ENCODE measurements at places on chromosomes 5 and 9.

- DNase-seq: no peak
Measured at GRCh38 chr5:101174981-101175380, 271.9 kb upstream of the ST8SIA4 start.

- DNase-seq: peak; percentile 10
Measured at GRCh38 chr5:160507221-160507721, 85.6 kb downstream of the PTTG1 start.

- DNase-seq: no peak
Measured at GRCh38 chr9:90034071-90034470, 429.3 kb downstream of the GADD45G start.

DNA sequence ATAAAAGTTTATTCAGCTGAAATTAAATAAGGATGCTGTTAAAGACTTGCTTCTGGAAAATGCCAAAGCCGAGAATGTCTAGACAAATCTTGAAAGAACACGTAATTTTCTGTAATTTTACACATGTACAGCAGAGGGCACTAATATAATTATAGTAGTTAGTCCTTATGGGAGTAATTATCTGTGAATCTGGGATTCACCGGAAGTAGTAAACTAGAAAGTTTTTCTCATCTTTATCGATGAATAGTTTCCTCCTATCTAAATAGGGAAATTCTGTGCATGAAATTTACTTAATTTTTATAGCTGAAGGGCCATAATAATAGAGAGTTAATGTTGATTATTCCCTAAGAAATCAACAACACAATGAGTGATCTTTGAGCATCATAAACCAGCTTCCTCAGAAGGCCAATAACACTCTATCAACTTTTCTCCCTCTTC, 18.4 kb upstream of the CNTLN start:
- DNase-seq: no peak

- DNase-seq: no peak
Measured at GRCh38 chr9:38178237-38178636, 109.2 kb upstream of the SHB start.

DNA sequence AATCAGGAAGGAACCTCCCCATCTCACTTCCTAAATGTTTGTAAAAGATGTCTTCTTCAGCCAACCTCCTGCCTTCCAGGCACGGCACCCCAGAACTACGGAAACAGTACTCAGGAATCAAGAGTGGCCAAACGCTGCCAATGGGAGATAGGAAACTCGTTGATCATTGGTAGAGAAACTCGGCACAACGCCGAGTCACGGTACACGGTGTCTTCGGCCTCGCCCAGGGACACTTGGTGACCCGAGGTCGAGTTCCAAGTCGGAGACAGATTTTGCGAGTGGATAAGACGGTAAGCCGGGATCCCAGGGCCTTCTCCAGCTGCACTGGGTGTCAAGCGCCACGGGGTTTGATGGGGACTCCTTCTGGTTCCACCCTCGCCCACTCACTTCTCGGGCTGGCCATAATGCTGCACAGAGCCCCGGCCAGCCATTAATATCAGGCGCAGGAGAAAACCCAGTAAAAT, 343 bp downstream of the KIAA0825 start:
- DNase-seq: peak; percentile 65

GRCh38 chr9:99083051-99083450, 21.9 kb upstream of the TGFBR1 start:
- no peak for DNase-seq

DNA sequence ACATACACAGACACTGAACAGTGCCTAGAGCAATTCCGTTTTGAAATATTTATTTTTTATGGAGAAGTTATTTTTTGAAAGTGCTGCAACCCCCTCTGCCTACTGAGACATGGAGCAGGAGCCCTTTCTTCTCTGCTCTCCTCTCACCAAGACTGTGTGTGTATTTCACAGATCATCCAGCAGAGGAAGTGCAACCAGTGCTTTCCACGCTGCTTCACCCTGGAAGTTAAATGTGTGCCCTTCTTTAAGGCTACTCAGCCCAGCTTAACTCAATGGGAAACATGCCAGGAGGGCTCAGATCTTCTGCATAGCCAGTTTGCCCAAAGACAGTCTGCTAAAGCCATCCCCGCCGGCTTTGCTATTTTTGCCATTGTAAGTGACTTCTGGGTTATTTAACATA, 606.3 kb downstream of the TLE1 start:
- no peak for DNase-seq

DNA sequence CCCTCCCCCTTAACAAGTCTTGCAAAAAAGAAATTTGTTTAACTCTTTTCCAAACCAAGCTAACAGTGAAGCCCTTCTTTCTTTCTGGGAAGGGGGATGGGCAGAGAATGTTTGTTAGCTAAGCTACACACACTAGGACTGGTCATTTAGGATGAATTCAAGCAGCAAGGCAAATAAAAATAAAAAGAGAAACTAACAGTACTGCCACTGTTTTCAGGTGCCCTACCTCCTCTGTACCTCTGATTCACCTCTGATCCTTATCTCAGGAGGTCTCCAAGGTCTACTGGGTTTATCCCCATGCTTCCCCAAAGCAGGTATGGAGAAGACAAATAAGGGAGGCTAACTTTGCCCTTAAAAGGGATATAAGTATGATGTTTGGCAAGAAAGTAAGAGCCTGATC, 52.9 kb downstream of the ELL2 start:
- DNase-seq: no peak

DNA sequence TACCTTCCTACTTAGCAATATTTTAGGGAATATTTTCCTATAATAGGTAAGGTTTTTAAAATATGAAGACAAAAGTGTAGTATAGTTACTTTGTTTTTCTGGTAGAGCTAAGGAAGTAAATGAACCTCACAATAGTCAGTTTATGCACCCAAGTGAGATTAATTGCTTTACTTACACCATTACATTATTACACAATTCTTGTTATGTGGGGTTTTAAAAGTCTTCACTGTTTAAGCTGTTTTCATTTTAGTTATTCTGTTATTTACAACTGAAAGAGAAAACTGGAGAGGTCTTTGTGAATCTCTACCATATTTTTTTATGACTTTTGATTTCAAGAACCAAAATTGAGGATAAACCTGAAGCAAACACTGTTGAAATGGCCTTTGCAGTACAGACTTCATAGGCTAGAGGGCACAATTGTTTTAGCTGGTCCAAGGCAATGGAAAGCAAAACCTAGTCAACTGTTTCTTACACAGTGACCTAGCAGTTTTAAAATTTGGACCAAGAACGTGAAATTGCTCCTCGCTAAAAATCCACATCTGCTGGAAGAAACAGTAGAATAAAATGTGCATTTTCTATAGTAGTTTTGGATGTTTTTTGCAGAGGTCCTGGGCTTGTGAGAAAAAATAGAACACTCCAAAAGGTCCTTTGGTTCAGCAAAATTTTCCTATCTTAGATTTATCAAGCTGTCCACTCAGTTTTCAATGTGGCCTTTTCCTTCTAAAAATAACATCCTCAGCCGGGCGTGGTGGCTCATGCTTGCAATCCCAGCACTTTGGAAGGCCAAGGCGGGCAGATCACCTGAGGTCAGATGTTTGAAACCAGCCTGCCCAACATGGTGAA, 66.4 kb upstream of the FER start:
- DNase-seq: no peak

DNA sequence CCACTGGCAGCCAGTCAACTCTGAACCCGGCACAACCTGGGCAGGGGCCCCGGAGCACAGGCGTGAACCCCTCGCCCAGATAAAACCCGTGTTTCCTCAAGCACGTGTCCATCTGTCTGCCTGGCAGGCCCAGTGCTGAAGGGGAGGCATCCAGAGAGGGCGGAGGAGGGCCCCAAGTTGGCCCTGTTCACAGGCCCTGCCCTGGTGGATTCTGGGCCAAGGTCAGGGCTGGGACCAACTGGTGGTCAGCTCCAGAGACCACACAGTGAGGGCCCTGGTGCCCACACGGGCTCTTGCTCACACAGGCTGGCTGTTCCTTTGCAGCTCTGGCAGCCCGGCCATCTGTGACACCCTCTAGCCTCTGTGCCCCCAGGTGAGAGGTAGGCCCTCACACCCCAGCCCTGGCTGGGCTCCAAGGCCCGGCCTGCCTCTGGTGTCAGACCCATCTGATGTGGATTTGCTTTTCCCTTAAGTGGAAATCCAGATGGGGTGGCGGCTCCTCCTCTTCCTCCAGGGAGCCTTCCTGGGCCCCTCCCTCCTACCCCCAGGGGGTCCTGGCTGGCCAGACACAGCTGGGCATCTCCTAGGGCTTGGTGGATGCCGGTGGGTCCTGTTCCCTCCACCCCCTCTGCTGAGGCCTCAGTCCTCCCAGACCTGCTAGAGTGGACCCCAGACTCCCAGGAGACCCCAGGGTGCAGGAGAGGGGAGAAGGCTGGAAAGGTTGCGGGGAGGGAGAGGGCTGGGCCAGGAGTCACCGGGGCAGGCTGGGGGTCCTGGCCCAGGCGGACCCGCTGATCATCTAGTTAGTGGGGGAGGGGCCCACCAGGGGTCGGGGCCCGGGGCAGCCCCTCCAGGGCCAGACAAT, 525 bp upstream of the STPG3 start:
- DNase-seq: no peak

GRCh38 chr5:83294246-83294645, 177.3 kb upstream of the VCAN start:
- no peak for DNase-seq

DNA sequence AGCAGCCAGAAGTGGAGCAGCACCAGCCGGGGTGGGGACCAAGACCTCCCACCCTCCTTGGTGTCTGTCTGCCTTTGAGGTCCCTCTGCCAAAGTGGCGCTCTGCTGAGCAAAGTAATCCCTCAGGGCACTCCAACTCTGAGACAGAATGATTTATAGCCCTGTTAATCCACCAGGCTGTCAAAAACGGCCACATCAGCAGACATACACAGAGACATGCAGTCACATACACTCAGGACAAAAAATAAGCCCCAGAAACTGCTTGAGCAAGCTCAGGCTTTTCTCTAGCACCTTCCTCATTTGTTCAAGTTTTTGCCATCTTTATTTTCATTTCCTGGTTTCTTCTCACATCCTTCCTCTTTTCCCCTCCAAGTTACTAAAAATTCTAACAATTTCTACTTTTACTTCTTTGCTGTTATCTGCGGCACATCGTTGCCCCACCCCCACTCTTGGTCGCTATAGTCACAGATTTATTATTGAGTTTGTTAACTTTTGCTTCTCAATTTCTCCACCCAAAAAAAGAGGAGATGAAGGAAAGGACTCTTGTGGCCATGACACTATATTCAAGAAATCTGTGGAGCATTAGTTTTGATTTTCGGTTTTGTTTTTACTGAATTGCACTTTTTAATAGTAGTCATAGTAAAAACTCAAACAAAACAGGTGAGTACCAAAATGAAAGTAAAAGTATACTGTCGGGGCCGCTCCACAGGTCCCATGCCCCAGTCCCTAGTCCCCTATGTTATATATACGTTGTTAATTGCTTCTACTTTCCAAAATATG, 17.4 kb upstream of the ADRB2 start:
- DNase-seq: no peak

DNA sequence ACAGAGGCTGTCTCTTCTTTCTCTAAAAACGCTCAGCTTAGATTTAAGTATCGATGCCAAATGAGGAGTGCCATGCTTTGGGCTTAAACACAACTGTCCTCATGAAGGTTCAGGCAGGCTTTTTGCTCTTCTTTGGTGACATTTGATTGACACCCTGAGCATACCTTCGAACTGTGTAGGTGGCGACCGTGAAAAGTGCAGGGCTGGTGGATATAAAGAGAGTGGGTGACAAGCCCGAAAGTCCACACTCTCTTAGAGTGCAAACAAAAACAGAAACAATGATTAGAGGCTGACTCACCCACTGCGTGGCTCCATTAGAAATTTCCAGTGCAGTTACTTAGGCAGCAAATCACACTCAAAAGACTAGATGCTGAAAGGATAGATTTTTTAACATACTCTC, 141.7 kb downstream of the SYK start:
- DNase-seq: no peak

GRCh38 chr5:36177154-36177553, 25.2 kb downstream of the SKP2 start:
- DNase-seq: no peak

DNA sequence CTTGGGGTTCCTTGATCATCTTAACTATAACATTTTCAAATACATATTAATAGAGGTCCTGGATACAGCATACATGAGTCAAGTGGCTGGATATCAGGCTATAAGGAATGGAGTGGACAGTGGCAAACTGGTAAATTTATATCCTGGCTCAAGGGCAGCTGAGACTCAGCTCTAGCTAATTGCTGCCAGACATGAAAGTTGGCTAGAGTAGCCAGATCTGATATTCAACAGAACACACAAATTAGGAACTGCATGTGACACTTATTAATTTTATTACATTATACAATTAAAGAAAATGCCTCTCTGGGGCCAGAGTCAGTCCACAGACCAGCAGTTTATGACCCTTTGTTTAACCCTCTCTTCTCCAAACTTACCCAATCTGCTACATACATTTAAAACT, 206.5 kb downstream of the KCTD16 start:
- DNase-seq: no peak

GRCh38 chr9:114496011-114496410, 9.3 kb downstream of the WHRN start:
- DNase-seq: no peak

- no peak for DNase-seq
Measured at GRCh38 chr5:113612060-113612496, 98.6 kb downstream of the YTHDC2 start.

DNA sequence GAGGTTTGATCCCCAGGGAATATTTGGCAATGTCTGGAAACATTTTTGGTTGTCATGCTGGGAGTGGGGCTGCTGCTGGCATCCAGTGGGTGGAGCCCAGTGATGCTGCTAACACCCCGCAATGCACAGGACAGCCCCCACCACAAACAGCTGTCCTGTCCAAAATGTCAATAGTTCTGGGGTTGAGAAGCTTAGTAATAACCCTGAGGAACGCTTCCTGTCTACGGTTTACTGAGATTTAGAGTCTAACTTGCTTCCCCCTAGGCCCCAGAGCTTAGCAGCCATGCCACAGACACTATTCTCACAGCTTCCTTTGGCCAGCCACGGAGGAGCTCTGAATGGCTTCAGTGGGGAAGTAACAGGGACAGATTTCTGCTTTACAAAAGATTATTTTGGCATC, 66.5 kb downstream of the MSX2 start:
- no peak for DNase-seq

- DNase-seq: no peak
Measured at GRCh38 chr5:103617913-103618312, 55.3 kb upstream of the NUDT12 start.

- no peak for DNase-seq
Measured at GRCh38 chr9:38048316-38048969, 20.6 kb downstream of the SHB start.

GRCh38 chr9:36840898-36841536, 193.1 kb downstream of the PAX5 start:
- DNase-seq: no peak

- no peak for DNase-seq
Measured at GRCh38 chr5:116032094-116032517, at the start of gene ARL14EPL. Gene ARL14EPL (plus strand): TSS chr5:116032472. CDS start chr5:116051466, 18,994 bp downstream.
